ENCODE measurements at places on chromosomes 7 and 10.

DNA sequence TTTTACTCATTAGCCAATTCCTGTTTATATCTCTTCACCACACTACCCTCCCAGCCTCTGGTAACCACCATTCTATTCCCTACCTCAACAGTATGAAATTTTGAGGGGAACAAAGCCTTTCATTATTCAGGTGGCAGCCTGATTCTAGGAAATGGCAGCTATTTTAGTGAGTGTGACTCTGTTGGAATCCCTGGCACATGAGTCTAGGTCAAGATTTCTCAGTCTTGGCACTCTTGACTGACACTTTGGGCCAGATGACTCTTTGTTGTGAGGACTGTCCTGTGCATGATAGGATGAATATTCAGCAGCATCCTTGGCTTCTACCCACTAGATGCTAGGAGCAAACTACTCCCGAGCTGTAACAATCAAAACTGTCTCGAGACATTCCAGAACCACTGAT, 322.8 kb upstream of the PHYHIPL start:
- DNase-seq: no peak

GRCh38 chr10:110502072-110502845, 4.6 kb downstream of the DUSP5 start:
- DNase-seq: peak; percentile 70

- DNase-seq: no peak
Measured at GRCh38 chr10:88500656-88501055, 82.5 kb downstream of the RNLS start.

GRCh38 chr7:115816318-115816974, 214.1 kb downstream of the TFEC start:
- no peak for DNase-seq

DNA sequence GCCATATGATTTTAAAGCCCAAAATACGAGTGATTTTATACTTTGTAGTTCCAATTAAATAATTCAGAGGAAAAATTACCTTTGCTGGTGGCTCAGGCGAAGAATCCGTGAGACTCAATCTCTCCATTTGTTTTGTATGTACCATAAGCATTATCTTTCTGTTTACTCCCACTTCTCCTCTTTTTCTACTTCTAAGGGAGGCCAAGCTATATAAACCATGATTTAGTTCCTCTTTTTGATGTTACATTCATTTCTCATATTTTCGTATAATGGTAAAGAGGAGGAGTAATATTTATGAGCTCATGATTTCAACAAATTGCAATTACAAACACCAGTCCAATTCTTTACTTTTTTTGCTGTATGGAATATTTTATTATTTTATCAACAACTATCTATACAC, 50.6 kb upstream of the TES start:
- DNase-seq: no peak

DNA sequence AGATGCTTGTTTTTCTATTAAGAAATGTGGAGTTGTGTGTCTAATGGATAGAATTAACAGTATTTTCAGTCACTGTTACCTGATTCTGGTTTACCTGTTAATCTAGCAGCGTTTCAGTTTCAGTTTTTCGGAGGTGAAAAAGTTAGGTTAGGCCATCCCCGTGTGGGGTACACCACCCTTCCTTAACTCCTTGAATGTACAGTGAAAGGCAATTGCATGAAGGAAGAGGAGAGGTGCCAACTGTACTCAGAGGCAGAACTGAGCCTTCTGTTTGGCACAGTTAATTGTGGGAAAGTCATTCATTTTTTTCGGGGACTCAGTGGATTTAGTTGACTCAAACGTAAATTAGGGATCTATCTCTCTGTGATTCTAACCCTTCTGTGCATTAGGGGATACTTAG, 35.5 kb downstream of the RPA3 start:
- DNase-seq: no peak

GRCh38 chr10:90919683-90920574, 958 bp downstream of the ANKRD1 start:
- DNase-seq: no peak

- DNase-seq: no peak
Measured at GRCh38 chr7:115359955-115360354, 438.1 kb downstream of the MDFIC start.

DNA sequence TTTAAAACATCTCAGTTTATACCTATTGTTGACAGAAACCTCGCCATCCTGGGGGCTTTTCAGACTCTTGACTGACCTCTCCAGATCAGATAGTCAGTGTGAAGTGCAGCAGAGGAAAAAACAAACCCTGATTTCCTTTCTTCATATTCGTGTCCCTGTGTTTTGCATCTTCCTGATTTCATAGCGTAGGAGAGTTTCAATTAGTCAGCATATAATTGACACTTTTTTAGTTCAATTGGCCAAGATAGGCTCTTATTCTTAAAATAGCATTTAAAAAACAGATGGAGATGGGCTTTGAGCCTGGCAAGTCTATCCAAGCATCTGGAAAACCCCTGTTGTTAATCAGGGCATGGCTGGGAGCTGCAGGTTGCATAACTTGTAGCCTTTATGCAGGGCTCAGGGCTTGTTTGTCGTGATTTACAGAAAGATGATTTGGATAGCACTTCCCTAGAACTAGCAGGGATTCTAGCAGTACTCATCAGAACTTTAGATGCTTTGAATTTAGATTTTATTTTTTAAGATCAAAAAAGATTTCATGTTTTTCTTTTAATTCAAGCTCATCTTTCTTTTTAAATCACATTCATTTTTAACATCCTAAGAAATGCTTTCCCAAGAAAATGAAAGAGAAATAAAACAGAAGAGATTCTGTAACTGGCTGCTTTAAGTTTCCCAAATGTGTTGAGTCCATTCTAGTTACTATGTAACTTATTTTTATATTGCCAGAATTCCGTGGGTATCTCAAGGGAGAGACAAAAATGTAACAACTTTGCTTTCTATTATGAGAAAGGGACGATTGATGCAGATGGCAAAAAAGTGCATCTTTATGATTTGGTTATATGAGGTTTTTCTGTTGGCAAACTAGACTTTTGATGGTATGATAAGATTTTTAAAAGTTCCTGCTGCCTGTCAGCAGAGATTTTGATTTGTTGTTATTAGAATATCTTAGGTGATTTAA, 270.8 kb upstream of the FZD8 start:
- DNase-seq: no peak

DNA sequence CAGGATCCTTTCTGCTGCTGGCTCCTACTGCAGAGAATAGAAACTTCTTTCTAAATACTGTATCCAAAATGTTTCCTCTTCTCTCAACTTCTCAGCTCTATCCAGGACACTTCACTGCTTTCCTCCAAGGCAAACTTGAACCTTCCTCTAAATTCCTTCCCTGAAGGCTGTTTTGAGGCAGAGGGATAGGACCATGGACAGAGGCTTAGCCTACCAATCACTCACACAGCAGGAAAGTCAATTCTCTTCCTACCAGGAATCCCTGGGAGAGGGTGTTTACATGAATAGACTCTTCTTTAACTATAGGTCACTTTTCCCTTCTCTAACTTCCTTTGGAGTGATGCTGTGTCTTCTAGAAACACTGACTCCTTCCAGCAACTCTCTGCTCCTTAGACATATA, 115.6 kb upstream of the MKLN1 start:
- DNase-seq: no peak

DNA sequence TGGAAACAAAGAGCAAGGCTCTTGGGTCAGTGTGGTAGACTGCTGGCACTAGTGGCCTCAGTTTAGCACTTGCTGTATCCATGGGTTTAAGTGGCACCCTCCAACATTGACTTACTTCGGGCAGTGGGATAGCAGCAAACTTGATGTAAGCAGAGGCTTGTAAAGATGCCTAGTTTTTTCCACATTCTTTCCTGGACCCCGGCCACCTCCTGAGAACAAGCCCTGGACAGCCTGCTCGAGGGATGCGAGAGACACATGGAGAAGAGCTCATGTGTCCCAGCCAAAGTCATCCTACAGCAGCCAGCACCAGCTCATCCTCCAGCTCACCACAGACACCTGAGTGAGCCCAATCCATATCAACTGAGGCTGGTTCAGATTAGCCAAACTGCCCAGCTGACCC, 142.7 kb upstream of the PCBD1 start:
- no peak for DNase-seq

- no peak for DNase-seq
Measured at GRCh38 chr7:24017519-24017918, 266.5 kb upstream of the NPY start.

DNA sequence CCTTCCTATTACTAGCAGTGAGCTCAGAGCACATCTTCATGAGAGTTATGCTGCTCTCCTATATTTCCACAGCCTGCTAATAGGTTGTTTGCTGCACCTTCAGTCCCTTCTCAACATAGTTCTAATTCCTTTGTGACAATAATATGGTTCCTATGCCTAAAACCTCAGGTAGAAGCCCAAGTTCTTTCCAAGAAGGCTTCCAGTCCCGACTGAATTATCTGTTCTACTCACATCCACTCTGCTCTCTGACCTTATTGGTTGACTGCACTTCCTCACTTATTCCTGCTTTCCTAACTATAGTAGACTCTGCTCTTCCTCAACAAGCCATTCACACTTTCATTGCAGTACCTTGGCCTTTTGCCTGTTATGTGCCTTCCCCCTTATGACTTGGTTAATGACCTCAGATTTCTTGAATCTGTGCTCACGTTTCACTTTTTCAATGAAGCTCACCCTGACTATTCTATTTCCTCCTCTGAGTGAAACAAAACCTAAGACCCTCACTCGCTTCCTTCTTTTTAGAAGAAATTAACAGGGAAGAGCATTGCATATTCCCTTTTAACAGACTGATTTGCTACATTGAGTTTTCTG, 132.7 kb downstream of the MDFIC start:
- no peak for DNase-seq

DNA sequence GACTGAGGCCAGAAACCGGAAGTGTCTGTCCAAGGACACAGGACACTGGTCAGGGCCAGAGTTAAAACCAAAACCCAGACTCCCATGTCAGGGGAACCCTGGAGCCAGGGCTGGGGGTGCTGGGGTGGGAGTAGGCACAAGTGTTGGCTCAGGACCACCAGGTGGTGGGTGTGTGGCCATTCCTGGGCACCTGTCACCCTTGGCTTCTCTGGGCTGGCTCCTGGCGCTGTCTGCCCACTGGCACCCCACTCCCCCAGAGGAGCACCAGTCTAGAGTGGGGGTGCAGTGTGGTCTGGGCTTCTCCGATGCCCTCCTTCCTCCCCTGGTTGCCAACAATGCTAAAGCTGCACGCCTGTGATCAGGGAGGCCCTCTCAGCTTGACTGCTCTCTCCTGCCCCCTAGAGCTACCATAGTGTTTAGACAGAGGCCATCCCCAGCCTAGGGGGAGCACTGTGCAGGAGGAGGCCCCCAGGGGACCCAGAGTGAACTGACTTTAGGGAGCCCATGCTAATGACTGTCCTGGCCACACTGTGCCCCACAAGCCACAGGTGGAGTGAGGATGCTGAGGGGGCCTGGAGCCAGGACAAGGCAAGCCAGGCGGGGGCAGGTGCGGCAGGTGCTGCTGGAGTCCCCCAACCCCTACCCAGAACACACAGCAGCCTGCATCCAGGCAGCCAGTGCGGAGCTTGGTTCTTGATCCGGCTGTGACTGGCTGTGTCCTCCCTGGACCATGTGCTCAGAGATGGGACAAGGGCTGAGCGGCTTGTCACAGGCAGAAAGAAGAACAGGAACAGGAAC, 11.0 kb downstream of the RASGEF1A start:
- DNase-seq: peak; percentile 83

- DNase-seq: no peak
Measured at GRCh38 chr7:71208881-71209280, 76.9 kb downstream of the GALNT17 start.

GRCh38 chr7:42120191-42120590, 116.8 kb downstream of the GLI3 start:
- no peak for DNase-seq

GRCh38 chr7:49718760-49719159, 54.7 kb upstream of the VWC2 start:
- no peak for DNase-seq

- DNase-seq: no peak
Measured at GRCh38 chr7:72492461-72493065, 80.4 kb upstream of the CALN1 start.

- DNase-seq: no peak
Measured at GRCh38 chr10:35363587-35363986, 27.3 kb downstream of the CCNY start.

- peak; percentile 77 for DNase-seq
Measured at GRCh38 chr7:85023066-85023712, 163.7 kb downstream of the SEMA3D start.

DNA sequence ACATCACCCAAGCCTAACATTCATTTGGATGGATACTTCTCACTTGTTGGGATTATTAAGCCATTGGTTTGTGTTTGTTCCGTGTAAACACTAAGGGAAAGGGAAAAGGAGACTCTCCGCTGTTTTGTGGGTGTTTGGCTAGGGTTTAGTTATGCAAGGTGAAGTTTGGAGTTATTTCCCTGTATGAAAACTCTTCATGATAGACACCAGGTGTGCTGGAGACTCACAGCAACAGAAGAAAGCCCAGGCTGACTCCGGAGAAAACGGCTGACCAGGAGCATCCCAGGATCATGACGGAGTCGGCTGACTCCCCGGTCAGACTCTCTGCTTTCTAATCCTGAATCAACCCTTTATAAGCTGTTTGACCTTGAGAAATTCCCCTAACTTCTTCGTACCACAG, 94.1 kb upstream of the KLF6 start:
- DNase-seq: no peak

- DNase-seq: peak; percentile 69
Measured at GRCh38 chr10:21797984-21798765, 205.4 kb downstream of the DNAJC1 start.

DNA sequence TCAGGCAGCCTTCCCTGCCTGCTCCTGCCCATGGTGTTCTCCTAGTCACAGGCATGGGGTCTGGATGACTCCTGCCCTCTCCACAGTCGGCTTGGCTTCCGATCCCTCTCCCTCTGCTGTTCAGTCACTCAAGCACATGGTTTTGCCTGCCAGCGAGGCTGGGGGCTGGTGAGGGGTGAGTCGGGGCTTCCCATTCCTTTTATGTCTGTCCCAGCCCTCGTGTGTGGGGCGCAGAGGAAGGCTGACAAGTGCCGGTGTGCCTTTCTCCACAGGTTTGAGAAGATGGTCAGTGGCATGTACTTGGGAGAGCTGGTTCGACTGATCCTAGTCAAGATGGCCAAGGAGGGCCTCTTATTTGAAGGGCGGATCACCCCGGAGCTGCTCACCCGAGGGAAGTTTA, 40.1 kb downstream of the TACR2 start:
- no peak for DNase-seq

GRCh38 chr7:32868116-32868515, 23.4 kb downstream of the KBTBD2 start:
- DNase-seq: no peak

DNA sequence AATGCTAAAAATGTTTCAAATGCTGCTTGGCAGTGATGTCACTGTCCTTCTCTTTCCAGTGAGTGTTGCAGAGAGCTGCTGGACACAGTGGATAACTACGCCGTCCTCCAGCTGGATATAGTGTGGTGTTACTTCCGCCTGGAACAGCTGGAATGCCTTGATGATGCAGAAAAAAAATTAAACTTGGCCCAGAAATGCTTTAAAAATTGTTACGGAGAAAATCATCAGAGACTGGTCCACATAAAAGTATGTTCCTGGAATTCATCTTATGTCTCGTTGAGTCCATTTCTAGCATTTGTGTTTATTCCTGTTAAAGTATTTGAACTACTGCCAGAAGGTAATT, 25.2 kb downstream of the NUB1 start:
- DNase-seq: no peak

- DNase-seq: no peak
Measured at GRCh38 chr10:117666965-117667364, 124.4 kb downstream of the EMX2 start.

Measured in activated CD4-positive, alpha-beta T cell treated with anti-CD3 and anti-CD28 coated beads, Interleukin-2, amount 10 ng/mL, durations not matched to agents 24 days and 14 days (primary cell).